MCF 10A (cell line): ENCODE measurements at places on chromosomes 12 and 14. TPM values are rescaled to one million over a fixed set of nuclear protein-coding genes. Genes with fewer than 3 reads are reported as not detected.
A peak's percentile ranks its signal among the peaks of the same experiment; 100 is the strongest.

The NEUROD4 gene
- total RNA-seq: not detected in 2 replicates

The PCED1B gene
- 5.1 and 9.6 TPM in 2 replicates for total RNA-seq

The KLHL33 gene
- total RNA-seq: 0.14 TPM in 1 of 2 replicates, not detected in the other

The OASL gene
- total RNA-seq: 0.29 and 0.47 TPM in 2 replicates

The ASCL1 gene
- not detected in 2 replicates for total RNA-seq

The CMA1 gene
- total RNA-seq: not detected in 2 replicates

DNA sequence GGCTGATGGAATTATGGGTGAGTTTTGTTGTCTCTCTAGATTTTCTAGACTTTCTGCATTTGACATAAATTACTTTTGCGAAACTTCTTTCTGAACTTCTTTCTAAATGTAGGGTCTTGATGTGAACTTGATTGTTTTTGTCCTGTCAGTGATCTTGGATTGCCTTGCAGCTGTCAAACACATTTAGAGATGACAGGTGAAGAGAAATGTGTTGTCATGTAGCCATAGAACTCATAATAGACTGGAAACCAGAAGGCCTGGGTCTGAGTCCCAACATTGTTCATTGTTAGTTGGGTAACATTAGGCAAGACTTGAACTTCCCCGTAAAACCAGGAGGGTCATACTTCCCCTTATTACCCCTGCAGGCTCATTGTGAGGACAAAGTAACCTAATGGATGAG lies 109.0 kb downstream of the LRIG3 start:
- no peaks in the 10 kb centered on the region for H3K27me3 ChIP-seq
- DNase-seq: no peak
- H3K4me3 ChIP-seq: no peak overlapping the region
- H3K27ac ChIP-seq: no peak overlapping the region

- no peak overlapping the region for H3K4me3 ChIP-seq
- H3K27me3 ChIP-seq: no peaks in the 10 kb centered on the region
- no peaks in the 10 kb centered on the region for H3K36me3 ChIP-seq
- no peak for DNase-seq
- no peak overlapping the region for H3K27ac ChIP-seq
- H3K4me1 ChIP-seq: no peaks in the 10 kb centered on the region
Observed at GRCh38 chr12:56928262-56928661, 5.9 kb downstream of the SDR9C7 start.

DNA sequence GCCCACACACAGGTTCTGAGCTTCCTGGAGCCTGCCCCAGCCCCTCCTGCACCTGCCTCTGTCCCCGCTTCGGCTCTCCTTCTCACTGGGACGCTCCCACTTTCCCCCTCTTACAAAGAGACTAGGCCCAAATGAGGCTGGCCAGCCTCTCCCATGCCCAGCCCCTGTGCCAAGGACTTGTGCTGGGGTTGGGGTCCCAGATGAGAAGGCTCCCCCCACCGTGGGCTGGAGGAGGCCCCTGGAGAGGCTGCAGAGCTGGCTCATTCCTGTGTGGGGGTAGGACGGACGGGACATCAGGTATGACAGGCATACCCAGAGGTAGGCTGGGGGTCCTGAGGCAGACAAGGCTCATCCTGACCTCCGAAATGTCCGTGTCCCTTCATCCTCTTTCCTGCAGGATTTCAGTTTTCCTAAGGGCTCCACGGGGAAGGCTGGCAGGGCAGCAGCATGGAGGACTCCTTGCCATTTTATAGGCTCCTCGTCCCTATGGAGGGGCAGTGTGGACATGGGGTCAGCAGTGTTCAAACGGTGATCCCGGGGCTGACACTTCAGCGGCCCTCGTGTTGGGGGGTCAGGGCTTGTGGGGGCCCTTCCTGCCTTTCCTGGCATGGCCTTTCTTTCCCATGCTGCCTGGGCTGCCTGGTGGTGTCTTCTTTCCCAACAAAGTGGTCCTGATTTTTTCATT lies 49.1 kb upstream of the MEG3 start:
- H3K27me3 ChIP-seq: peaks cover 29% of the 10 kb centered on the region
- no peaks in the 10 kb centered on the region for H3K4me1 ChIP-seq
- no peak overlapping the region for H3K4me3 ChIP-seq
- no peaks in the 10 kb centered on the region for H3K36me3 ChIP-seq

DNA sequence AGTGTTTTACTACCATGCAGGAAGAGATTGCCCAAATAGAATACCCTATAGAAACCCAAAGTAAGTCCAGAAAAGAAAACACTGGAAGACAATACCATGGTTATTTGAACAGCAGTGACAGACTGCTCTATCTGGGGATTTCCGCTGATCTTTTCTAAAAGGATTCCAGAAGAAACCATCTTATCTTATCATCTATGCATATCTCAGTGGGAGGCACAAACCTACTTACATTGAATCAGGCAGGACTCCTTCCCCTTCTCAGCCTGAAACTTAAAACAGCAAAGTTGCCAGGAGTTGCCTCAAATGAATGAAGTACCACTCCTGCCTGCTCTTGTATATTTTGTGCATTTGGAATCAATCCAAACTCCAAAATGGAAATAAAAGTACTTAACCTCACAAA lies 56.7 kb upstream of the NR2C1 start:
- no peak for DNase-seq
- H3K27me3 ChIP-seq: no peaks in the 10 kb centered on the region
- H3K4me1 ChIP-seq: no peaks in the 10 kb centered on the region
- peaks cover 67% of the 10 kb centered on the region for H3K36me3 ChIP-seq
- no peak overlapping the region for H3K27ac ChIP-seq

- no peak for DNase-seq
- no peak overlapping the region for H3K4me3 ChIP-seq
- H3K27ac ChIP-seq: no peak overlapping the region
Observed at GRCh38 chr12:102527171-102527720, 46.9 kb upstream of the IGF1 start.

DNA sequence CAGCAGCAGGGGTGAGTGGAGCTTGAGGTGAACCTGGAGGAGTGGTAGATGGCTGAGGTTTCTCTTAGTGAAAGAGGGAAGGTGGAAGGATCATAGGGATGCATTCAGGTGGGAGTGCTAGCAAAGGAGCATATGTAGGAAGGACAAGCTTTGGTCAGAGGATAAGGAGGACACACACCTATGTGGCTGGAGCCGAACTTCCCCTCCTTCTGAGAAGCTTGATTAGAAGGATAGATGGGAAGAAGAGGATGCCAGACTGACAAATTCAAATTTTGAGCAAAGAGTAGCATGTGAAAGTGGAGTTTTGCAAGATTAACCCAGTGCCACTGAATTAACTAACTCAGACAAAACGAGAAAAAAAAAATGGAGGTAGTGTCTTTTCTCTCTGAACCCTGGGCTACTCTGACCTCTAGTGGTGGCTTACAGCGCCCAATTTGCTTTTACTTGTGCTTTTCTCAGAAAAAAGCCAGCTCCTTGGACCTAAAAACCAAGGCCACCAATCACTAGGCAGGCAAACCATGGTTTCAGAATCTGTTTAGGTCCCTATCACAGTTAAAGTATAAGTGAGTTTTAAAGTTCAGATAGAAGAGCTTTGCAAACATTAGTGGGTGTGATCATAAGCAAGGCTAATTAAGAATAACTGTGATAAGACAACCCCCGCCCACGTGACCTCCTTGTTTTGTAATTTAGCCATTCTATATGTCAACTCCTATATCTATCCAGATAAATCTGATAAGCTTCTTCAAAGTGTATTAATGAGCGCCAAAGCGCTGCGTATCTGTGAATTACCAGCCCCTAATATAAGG lies 15.5 kb downstream of the EMP1 start:
- DNase-seq: peak; percentile 78
- H3K4me1 ChIP-seq: peaks cover 43% of the 10 kb centered on the region
- peak overlapping the region; percentile 0 for H3K4me3 ChIP-seq
- no peaks in the 10 kb centered on the region for H3K27me3 ChIP-seq
- peaks cover 47% of the 10 kb centered on the region for H3K36me3 ChIP-seq

- no peak for DNase-seq
- peaks cover 66% of the 10 kb centered on the region for H3K36me3 ChIP-seq
- no peak overlapping the region for H3K4me3 ChIP-seq
- peaks cover 3% of the 10 kb centered on the region for H3K4me1 ChIP-seq
- no peaks in the 10 kb centered on the region for H3K27me3 ChIP-seq
- no peak overlapping the region for H3K27ac ChIP-seq
Observed at GRCh38 chr12:48938805-48939204, 13.5 kb upstream of the FKBP11 start.

GRCh38 chr12:54981796-54982195 lies 2.8 kb downstream of the TESPA1 start:
- H3K4me1 ChIP-seq: no peaks in the 10 kb centered on the region
- H3K36me3 ChIP-seq: no peaks in the 10 kb centered on the region
- no peak for DNase-seq
- no peak overlapping the region for H3K27ac ChIP-seq

DNA sequence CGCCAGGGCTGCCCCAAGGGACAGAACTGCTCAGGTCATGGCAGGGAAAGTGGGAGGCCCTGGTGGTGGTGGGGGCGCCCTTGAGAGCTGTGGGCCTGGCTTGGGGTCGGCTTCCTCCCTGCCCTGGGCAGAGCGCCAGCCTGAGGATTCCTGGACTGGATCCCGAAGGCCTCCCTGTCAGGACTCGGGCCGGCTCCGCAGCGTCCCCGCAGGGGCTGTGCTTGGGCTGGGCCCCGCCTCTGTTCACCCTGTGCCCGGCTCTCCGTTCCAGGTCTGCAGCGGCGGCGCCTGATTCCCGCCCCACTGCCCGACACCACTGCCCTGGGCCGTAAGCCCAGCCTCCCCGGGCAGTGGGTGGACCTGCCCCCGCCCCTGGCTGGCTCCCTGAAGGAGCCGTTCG lies 39.9 kb downstream of the KIF26A start:
- DNase-seq: no peak
- H3K4me3 ChIP-seq: no peak overlapping the region
- H3K4me1 ChIP-seq: no peaks in the 10 kb centered on the region

DNA sequence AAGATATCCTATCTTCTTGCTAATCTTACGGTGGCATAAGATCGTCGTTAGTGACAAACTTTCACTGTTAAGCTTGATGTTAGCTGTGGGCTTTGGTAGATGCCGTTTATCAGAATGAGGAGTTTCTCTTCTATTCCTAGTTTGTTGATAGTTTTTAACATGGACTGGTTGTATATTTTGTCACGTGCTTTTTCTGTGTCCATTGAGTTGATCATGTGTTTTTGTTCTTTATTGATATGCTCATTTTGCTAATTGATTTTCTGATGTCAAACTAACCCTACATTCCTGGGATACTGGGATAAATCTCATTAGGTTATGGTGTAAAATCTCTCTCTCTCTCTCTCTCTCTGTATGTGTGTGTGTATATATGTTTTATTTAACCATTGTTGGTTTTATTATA lies 545.1 kb downstream of the AACS start:
- no peak for DNase-seq
- H3K4me3 ChIP-seq: no peak overlapping the region
- no peaks in the 10 kb centered on the region for H3K36me3 ChIP-seq
- no peaks in the 10 kb centered on the region for H3K27me3 ChIP-seq
- no peak overlapping the region for H3K27ac ChIP-seq

DNA sequence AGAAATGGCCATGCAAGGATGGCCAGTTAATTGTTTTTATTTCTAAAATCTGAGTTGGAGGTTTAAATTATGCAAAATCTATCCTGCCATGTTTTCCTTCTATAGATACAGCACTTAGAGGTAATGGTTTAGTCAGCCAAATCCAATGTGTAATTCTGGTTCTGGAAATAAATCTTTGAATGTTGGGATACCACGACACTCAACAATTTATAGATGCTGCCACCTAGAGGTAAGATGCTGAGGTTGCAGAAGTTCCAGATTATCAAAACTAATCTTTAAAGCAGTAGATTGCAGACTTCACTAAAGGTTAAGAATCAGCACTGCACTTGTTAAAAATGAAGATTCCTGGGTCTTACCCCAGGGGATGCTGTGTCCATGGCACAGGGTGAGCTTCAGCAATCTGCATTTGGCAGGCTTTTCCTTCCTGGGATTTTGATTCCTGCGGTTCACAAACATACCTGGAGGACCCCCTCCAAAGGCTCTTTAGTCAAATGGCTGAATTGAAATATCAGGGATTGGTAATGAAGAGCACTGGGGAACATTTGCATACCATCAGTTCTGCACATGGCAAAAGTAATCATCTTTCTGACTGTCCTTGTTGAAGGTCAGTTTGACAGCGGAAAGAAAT lies 53.4 kb upstream of the ANO4 start:
- H3K36me3 ChIP-seq: peaks cover 6% of the 10 kb centered on the region
- H3K27ac ChIP-seq: no peak overlapping the region
- peak; percentile 37 for DNase-seq
- peaks cover 6% of the 10 kb centered on the region for H3K27me3 ChIP-seq
- no peak overlapping the region for H3K4me3 ChIP-seq

GRCh38 chr14:97626088-97626487 lies 828.9 kb downstream of the VRK1 start:
- H3K27ac ChIP-seq: no peak overlapping the region
- no peaks in the 10 kb centered on the region for H3K36me3 ChIP-seq
- no peak for DNase-seq
- no peaks in the 10 kb centered on the region for H3K4me1 ChIP-seq
- H3K27me3 ChIP-seq: peaks cover 13% of the 10 kb centered on the region

DNA sequence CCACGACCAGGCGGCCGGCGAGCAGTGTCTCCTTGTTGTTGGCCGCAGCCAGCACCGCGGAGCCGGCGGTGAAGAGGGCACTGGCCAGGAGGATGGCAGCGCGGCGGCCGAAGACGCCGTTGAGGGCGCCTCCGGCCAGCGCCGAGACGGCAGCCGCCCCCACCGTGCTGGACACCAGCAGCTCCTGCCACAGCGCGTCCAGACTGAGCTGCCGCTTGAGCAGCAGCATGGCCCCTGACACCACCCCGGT lies 691 bp downstream of the SLC2A13 start:
- DNase-seq: no peak
- H3K27ac ChIP-seq: no peak overlapping the region
- H3K4me3 ChIP-seq: peak overlapping the region; percentile 76
- H3K36me3 ChIP-seq: no peaks in the 10 kb centered on the region
- no peaks in the 10 kb centered on the region for H3K27me3 ChIP-seq
- peaks cover 14% of the 10 kb centered on the region for H3K4me1 ChIP-seq

DNA sequence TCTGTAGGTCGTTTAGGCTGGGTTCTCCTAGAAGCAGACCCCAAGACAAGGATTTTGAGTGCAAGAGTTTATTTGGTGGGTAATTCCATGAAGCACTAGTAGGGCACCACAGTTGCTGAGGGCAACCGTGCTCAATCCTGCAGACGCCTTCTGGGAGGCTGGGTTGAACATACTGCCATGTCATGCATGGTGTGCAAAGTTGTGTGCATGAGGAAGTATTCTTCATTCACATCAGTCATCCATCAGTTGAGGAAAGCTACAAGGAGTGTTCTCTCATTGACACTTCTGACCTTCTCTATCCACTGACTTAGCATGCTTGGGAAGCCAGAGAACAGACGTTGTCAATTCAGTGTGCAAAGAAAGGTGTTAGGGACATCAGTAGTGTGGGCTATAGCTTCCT lies 179.2 kb downstream of the PTPN11 start:
- no peak for DNase-seq
- H3K4me3 ChIP-seq: no peak overlapping the region
- no peak overlapping the region for H3K27ac ChIP-seq
- no peaks in the 10 kb centered on the region for H3K36me3 ChIP-seq
